ENCODE measurements at places on chromosomes 6 and 20.
A peak's percentile ranks its signal among the peaks of the same experiment; 100 is the strongest.

DNA sequence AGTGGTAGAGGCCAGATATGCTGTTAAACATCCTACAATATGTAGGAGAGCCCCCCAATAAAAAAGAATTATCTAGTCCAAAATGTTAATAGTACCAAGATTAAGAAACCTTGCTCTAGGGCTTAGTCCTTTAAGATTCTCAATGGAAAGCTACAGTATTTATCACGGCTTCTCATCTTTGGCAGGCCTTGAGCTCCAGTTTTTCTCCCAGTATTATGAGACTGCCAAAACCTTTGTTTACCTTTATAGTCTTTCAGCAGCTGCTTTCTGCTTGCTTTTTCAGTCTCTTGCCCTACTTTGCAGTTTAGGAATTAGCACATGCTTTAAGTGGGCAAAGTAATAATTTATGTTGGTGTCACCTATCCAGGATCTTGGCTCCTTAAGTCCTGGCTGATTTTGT, 59.7 kb downstream of the NHLRC1 start:
- DNase-seq: no peak

DNA sequence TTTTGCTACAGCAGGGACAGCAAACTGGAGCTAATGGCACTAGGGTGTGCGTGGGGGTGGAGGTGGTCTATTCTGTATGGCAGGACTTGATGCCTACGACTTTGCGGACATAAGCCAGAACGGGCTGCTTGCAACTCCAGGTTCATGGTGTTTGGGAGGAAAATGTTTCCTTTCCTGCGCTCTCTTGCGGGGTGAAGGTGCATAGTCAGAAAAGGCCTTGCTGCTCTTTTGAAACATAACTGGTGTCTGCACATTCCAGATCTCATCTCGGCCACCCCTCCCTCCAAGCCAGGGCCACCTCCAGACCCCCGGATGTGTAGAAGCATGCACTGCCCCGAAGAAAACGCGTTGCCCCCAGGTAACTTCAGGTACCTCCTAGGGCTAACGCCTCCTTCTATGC, 8.1 kb downstream of the FOXA2 start:
- DNase-seq: no peak

DNA sequence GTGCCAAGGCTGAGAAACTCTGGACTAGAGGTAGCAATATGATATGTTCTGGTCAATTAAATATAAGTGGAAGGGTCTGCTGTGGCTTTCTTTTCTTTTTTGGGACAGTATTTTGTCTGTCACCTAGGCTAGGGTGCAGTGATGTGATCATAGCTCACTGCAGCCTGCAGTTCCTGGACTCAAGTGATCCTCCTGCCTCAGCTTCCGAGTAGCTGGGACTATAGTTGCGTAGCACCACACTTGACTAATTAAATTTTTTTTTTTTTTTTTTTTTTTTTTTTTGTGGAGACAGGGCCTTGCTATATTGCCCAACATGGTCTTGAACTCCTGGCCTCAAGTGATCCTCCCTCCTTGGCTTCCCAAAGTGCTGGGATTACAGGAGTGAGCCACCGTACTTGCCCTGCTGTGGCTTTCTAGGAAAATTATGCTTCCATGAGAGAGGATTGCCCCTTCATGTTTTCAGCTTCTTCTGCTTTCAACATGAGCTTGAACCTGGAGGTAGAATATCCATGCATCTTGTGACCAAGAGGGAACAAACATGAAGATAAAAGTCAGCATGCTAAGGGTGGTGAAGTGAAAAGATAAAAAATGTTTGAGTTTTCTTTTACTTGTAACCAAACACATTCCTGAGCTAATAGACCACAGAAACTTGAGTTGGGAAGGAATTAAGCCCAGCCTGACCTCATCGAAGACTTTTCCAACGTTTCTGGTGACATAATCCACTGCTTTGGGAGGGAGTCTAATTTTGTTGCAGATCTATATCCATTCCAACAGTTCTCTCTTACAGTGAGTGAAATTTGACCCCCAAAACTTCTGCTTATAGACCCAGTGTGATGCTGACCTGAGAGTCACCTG, 75.1 kb downstream of the CARMIL1 start:
- no peak for DNase-seq

GRCh38 chr6:3351829-3352524, 93.2 kb downstream of the PSMG4 start:
- no peak for DNase-seq

DNA sequence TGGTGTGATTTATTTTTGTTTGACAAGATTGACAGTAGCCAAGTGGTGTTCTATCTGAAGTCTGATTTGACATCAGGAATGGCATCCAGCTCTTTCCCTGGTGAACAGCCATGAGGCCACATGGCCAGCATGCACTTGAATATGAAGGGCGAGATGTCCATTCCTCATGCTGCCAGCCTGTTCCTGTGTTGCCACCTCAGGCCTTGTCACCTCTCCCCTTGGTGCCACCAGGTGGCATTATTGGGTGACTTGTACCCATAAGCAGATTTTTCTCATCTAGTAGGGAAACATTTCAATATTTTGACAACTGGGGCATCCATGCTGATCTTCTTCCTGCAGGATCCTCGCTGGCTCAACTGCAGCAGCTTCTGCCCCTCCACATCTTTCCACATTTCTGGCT, 199.1 kb downstream of the ERMARD start:
- no peak for DNase-seq

GRCh38 chr20:56957737-56958553, 308.5 kb downstream of the BMP7 start:
- no peak for DNase-seq

DNA sequence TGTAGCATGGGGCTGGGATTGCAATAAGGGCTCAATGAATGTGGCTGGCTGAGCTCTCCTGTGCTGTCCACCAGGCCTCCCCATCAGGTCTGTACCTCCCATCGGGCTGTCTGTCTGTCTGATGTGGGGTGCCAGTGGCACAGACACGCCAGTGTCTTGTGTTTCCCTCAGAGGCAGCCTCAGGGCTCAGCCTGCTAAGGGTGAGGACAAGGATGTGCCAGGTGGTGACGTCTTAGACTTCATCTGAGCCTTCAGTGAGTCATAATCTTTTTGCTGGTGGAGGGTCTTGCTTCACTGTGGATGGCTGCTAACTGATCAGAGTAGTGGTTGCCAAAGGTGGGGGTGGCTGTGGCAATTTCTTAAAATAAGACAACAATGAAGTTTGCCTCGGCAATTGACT, 194.7 kb downstream of the NRN1 start:
- no peak for DNase-seq

DNA sequence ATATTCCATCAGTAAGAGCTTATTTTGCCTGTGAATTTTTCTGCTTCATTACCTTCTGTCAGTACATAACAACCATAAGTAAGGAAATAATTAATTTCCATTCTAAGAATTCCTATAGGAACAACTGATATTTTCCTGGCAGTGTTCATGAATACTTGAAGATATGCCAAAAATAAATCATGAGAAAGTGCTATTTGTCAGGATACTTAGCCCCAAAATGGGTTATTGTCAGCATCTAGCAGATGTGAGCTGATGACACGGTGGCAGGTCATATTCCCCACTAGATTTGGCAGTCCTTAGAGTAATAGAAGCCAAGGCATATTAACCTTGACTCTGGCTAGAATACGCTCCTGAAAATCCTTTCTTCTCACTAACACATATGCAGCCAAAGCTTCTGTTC, 43.2 kb upstream of the CRISP1 start:
- no peak for DNase-seq

GRCh38 chr6:112180095-112180820, 74.1 kb downstream of the LAMA4 start:
- peak; percentile 13 for DNase-seq

DNA sequence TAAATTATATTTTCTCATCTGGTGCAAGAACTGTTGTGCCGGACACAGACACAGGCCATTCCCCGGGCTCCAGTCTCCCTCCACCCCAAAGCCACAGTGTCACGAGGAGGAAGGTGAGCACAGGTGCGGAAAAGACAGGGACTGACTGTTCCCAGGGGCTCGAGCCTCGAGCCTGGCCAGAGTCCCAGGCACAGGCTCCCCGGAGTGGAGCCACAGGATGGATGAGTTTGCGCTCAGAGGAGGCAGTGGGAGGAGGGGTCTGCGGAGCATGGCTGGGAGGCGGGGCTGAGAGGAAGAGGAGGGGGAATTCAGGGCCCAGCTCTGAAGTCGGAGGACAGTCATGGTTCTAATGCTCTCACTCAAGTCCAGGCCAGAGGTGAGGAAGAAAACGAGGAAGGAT, 284.8 kb downstream of the SMOC2 start:
- no peak for DNase-seq

GRCh38 chr6:134626086-134626485, 308.2 kb upstream of the SGK1 start:
- DNase-seq: no peak
